ENCODE measurements at places on chromosomes 5 and 9. TPM values are rescaled to one million over a fixed set of nuclear protein-coding genes. Genes with fewer than 3 reads are reported as not detected.

GRCh38 chr5:14193496-14193895 lies 50.4 kb downstream of the TRIO start:
- peaks cover 25% of the 10 kb centered on the region for H3K4me1 ChIP-seq
- no peak for DNase-seq
- no peak overlapping the region for H3K4me3 ChIP-seq
- H3K27ac ChIP-seq = no peak overlapping the region

DNA sequence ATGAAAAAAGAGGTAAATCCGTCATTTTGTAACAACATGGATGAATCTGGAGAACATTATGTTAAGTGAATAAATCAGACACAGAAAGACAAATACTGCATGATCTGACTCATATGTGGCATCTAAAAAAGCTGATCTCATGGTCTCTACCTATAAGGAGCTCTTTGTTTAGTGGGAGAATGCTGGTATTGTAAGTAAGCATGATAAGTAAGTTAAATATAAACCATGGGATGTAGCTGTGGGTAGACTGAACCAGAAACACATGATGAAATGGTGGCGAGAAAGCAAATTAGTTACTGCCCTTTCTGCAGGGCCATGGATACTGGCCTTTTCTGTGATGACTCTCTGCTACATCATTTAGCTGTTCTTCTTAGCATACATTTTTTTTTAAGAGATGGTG lies 66.4 kb upstream of the RUSC2 start:
- no peak overlapping the region for H3K4me3 ChIP-seq
- H3K27me3 ChIP-seq = no peaks in the 10 kb centered on the region
- H3K27ac ChIP-seq = no peak overlapping the region
- no peak for DNase-seq
- H3K36me3 ChIP-seq = no peaks in the 10 kb centered on the region

DNA sequence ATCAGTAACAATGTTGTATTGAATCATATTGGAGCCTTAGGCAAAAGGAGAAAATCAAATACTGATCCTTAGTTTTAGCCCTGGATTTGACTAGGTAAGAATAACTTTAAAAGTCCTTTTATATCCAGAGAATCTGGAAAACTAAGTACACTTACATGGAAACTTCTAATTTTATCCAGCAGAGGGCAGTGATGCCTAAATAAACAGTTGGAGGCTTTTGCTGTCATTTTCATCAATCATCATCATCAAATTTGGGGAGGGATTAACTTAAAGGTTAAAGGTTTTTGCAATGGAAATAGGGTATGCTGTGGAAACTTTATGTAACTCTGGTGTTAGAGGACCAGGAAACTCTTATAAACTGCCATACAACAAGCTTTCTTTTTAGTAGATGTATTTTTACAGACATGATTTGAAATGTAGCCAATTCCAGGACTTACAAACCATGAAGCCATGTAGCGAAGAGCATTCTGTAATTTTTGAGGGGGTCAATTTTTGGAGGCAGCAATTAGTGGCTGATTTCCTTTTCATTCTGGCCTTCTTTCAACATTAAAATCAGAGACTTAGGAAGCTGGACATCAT lies 112.7 kb downstream of the OSTF1 start:
- no peak overlapping the region for H3K27ac ChIP-seq
- H3K36me3 ChIP-seq = no peaks in the 10 kb centered on the region
- no peaks in the 10 kb centered on the region for H3K27me3 ChIP-seq
- H3K4me3 ChIP-seq = no peak overlapping the region

DNA sequence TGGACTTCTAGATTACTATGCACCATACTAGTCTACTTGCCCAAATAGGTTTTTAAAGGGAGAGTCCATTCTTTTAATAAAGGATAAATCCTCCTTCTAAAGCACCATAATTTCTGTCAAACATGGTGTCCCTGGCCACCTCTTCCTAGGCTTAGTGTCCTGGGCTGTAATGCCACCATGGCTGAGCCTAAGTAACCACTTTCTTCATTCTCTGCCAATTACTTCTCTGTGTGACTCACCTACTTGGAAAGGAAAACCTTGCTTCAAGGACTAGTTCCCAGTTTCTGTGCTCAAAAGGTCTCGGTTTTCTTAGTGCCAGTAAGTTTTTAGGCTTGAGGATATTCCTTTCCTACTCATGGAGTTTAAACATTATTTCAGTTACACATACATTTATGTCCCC lies 273.4 kb downstream of the DENND1A start:
- no peak for DNase-seq
- no peak overlapping the region for H3K27ac ChIP-seq
- no peaks in the 10 kb centered on the region for H3K27me3 ChIP-seq
- no peaks in the 10 kb centered on the region for H3K4me1 ChIP-seq
- peaks cover 2% of the 10 kb centered on the region for H3K36me3 ChIP-seq
- H3K4me3 ChIP-seq = no peak overlapping the region

- H3K27me3 ChIP-seq = no peaks in the 10 kb centered on the region
- no peaks in the 10 kb centered on the region for H3K4me1 ChIP-seq
- peaks cover 39% of the 10 kb centered on the region for H3K36me3 ChIP-seq
- no peak overlapping the region for H3K4me3 ChIP-seq
These were observed 102.2 kb downstream of the SERINC5 start for GRCh38 chr5:80153586-80154126.

DNA sequence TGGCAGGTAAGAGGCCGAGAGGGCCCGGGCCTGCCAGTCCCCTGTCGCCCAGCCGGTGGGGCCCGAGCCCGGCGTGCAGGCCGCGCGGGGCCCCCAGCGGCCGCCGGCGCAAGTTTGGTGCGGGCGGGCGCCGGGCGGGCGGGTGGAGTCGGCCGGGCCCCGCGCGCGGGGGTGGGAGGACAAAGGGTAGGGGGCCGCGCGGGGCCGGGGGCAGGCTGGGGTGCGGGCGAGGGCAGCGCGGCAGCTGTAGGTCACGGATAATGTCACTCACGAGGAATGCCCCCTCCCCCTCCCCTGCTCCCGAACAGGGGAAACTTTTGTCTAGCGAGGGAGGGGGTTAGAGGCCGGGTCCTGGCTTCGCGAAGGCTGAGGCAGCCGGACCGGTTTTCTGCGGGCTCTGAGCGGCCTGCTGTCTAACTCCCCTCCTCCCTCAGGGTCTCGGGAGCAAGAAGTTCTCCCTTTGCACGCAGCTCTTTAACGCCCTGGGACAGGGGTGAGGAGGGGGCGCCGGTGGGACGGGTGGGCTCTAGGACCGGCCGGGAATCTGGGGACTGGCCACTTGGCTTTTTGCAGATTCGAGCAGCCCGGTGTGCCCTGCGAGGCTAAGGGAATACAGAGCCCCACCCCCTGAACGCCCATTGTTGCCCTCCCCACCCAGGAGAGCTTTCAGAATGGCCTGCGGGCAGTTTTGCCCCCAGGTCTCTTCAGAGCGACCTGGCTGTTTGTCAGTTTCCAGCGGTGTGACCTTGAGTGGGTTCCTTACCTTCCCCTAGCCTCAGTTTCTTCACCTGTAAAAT lies 21.3 kb upstream of the NDST1 start:
- peak overlapping the region; percentile 91 for H3K27ac ChIP-seq
- DNase-seq = peak; percentile 87
- H3K4me1 ChIP-seq = peaks cover 47% of the 10 kb centered on the region
- H3K36me3 ChIP-seq = peaks cover under 1% of the 10 kb centered on the region

DNA sequence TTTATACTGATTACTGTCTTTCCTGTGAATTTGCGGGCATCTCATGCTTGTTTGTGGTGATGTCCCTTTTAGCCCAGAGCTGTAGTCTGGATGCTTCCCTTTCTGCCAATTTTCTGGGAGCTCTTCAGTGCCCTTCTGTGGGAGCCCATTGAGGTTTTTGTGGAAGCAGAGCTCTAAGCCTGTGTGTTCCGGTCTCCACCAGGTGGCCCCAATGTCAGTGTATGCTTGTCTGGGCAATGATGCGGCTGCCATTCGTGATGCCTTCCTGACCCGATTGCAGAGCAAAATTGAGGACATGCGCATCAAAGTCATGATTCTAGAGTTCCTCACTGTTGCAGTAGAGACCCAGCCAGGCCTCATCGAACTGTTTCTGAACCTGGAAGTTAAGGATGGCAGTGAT lies 35.1 kb downstream of the SH3GLB2 start:
- no peaks in the 10 kb centered on the region for H3K27me3 ChIP-seq
- H3K27ac ChIP-seq = no peak overlapping the region
- H3K4me3 ChIP-seq = no peak overlapping the region

DNA sequence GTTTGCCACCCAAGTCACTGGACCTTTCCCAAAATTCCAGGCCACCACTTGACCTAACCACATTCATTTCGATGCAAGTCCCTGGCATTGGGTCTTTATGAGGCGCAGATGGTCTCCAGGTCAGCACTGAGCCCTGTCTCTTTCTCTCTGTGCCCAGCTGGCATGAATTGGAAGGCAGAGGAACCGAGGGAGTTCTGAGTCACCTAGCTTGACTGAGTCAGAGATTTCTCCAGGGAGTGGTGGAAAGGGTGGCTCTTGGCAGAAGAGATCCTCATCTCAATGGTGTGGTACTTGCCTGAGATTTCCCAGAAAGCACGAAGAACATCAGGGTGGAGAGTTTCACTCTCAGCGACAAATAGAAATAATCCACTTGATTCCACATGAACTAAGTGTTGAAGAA lies 43.8 kb downstream of the WDR36 start:
- no peaks in the 10 kb centered on the region for H3K27me3 ChIP-seq
- no peak for DNase-seq
- no peak overlapping the region for H3K4me3 ChIP-seq

- DNase-seq = peak; percentile 53
- peaks cover 100% of the 10 kb centered on the region for H3K36me3 ChIP-seq
- no peaks in the 10 kb centered on the region for H3K27me3 ChIP-seq
- H3K4me3 ChIP-seq = no peak overlapping the region
- peaks cover 44% of the 10 kb centered on the region for H3K4me1 ChIP-seq
- H3K27ac ChIP-seq = no peak overlapping the region
These were observed 9.9 kb downstream of the HNRNPH1 start for GRCh38 chr5:179613460-179614071.

DNA sequence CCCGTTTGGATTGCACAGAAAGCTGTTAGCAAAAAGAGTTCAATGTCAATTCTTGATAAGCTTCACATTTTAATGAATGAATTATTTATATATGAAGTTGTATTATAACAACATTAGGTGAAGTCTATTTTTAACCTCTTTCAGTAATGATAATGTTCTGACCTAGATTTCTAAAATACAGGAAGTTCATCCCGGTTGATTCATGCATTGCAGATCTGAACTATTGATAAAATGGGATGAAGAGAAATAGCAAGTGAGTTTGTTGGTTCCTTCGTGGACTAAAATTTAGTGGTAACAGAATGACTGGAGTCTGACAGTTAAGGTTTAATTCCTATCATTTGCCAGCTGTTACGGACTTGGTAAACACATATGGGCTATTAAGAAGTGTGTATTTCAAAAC lies 180.5 kb downstream of the PCSK1 start:
- no peak for DNase-seq
- H3K27ac ChIP-seq = no peak overlapping the region
- H3K36me3 ChIP-seq = no peaks in the 10 kb centered on the region
- no peaks in the 10 kb centered on the region for H3K27me3 ChIP-seq
- H3K4me1 ChIP-seq = peaks cover 7% of the 10 kb centered on the region
- no peak overlapping the region for H3K4me3 ChIP-seq

GRCh38 chr5:80865551-80865950 lies 94.6 kb upstream of the RASGRF2 start:
- no peak overlapping the region for H3K4me3 ChIP-seq
- peaks cover 9% of the 10 kb centered on the region for H3K36me3 ChIP-seq
- no peaks in the 10 kb centered on the region for H3K27me3 ChIP-seq
- H3K4me1 ChIP-seq = no peaks in the 10 kb centered on the region
- no peak overlapping the region for H3K27ac ChIP-seq

Gene WDR31
- 2.6 TPM for total RNA-seq

Gene POU5F2
- total RNA-seq = 1.6 TPM

Gene BAAT
- total RNA-seq = 1.0 TPM

Gene DMRT2
- total RNA-seq = 0.46 TPM

Gene PRDM9
- not detected for total RNA-seq

Gene CCDC192
- total RNA-seq = not detected

Gene LIX1
- total RNA-seq = not detected

Data from upper lobe of right lung (tissue), 1 donor.